Activated CD4-positive, alpha-beta T cell treated with anti-CD3 and anti-CD28 coated beads for 4 hours (primary cell): ENCODE measurements at places on chromosomes 5 and 9.

- DNase-seq, result no peak
Measured at GRCh38 chr5:34415559-34416198, 240.4 kb upstream of the RAI14 start.

DNA sequence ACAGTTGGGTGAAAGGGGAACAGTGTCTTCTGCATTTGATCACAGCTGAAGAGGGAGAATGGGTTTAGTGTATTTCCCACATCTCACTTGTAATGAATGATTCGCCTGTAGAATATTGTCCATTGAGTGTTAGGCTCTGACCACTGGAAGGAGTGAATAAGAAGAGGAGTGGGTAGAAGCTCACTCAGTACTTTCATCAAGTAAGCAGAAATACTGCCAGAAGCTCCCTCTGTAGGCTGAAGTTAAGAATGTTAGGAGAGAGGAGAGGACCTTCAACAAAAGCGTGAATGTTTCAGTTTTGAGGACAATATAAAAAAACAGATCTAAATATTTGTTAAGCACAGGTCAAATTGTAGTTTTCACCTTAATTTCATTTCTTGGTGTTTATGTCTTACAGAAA, 27.5 kb downstream of the FSD1L start:
- DNase-seq, result no peak

- no peak for DNase-seq
Measured at GRCh38 chr9:107637421-107638420, 148.2 kb upstream of the KLF4 start.

GRCh38 chr5:32711362-32711680, 200 bp downstream of the NPR3 start:
- no peak for DNase-seq

GRCh38 chr9:101121836-101122399, 93.4 kb downstream of the PLPPR1 start:
- no peak for DNase-seq

- no peak for DNase-seq
Measured at GRCh38 chr5:150361301-150361700, 3.8 kb downstream of the TCOF1 start.

DNA sequence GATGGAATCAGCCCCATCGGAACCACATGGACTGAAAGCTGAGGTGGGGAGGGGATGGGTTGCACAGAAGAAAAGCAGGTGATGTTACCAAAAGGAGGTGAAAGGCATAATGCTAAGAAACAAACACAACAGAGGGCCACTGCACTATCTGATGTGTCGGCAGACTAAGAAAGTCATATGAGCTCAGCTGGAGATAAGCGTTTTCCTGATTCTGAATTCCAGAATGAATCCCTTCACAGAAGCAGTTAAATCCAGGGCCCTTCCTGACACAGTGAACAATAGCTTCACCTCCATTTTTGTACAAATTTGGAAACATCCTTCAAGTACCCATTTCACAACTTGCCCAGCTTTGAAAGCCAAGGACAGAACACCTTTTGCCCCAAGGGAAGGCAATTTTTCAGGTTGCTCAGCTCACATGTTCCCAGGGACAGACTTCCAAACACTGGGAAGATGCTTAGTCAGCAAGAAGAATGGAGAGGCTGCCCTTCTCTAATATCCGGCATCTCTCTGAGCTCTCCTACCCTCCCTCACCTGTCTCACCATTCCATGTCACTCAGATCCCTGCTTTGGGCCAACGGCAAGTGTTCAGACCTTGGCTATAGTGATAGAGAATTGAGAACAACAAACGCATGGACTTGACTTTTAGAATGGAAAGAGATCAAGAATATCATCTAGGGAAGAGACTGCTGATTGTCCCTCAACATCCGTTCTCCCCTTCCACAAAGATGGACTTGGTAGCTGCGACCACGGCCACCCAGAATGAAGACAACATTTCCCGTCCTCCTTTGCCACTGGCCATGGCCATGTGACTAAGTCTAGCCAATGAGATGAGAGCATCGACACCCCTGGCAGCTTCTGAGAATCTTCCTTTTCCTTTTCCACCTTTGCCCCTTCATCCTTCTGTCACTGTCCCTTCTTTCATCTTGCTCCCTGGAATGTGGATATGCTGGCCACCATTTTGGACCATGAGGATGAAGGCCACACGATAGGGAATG, 68.6 kb upstream of the IL17B start:
- DNase-seq, result no peak

DNA sequence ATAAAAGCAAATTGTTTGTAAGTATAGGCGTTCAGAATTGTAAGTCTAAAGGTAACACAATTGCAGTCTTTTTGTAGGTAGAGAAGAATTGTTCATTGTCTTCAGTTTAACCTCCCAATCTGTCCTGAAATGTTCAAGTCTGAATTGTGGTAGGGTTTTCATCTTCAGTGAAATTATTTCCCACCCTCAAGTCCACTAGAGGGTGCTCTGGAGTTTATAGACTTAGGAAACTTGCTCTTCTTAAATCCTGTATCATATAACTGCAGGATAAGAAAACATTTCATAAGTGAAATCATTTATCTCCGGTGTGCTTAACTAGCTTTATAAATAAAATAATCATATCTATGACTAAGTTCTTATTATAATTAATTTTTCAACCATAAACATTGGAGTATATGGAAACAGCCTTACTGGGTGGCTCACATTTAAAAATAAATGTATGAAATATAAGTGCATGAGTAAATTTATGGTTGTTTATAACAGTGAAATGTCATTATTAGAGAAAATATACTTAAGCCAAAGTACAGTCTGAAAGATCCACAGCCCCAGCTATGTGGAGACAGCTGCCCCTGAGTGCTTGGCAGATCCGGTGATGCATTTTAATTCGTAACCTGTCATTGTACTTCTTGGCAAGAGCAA, 182.4 kb upstream of the OTULINL start:
- no peak for DNase-seq

DNA sequence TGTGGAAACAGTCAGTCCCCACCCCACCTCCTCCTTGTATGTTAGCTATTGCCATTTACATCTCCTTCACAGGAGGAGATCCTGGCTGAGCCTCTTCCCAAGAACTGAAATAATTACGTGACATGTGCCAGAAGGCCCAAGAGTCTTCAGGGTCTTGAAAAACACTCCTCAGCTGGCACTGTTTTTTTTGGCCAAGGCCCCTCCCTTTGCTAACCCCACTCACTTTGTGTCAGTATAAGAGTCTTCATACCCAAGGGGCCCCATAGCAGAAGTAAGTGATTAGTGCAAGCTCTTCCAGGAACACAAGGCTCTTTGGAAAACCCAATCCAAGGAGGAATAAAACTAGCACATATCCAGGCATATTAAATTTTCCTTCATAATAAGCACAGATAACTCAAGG, 5.7 kb upstream of the LARP1 start:
- no peak for DNase-seq

GRCh38 chr5:120502531-120502930, 38.4 kb downstream of the PRR16 start:
- DNase-seq, result no peak

- no peak for DNase-seq
Measured at GRCh38 chr9:69186841-69187611, 12.9 kb downstream of the TJP2 start.

- DNase-seq, result no peak
Measured at GRCh38 chr5:180717989-180718388, 21.9 kb downstream of the OR2Y1 start.

- no peak for DNase-seq
Measured at GRCh38 chr9:18910435-18910834, 122.6 kb downstream of the SAXO1 start.
